Activated naive CD8-positive, alpha-beta T cell treated with anti-CD3 and anti-CD28 coated beads, Interleukin-2, amount 50 U/mL, for 24 hours (primary cell): ENCODE measurements at places on chromosomes 3 and 15.

DNA sequence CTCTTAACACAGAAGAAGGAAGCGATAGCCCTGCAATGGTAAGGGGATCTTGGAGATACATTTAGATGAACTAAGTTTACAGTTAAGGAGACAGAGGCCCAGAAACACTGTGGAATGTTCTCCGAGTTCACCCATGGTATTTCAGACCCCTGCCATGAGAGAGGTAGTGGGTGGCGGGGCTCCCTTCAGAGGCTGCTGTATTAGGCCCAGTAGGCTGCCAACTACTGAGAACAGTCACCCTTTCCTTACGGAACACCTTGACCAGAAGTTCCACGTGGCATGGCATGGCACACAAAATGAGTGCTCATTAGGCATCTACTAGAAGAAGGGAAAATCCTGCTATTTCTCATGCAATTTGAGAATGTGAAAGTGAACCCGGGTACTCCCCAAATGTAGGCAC is 195.4 kb downstream of the TNIK start:
- peaks cover 80% of the 10 kb centered on the region for H3K4me1 ChIP-seq
- DNase-seq = no peak
- H3K4me3 ChIP-seq = no peak overlapping the region
- H3K36me3 ChIP-seq = no peaks in the 10 kb centered on the region

DNA sequence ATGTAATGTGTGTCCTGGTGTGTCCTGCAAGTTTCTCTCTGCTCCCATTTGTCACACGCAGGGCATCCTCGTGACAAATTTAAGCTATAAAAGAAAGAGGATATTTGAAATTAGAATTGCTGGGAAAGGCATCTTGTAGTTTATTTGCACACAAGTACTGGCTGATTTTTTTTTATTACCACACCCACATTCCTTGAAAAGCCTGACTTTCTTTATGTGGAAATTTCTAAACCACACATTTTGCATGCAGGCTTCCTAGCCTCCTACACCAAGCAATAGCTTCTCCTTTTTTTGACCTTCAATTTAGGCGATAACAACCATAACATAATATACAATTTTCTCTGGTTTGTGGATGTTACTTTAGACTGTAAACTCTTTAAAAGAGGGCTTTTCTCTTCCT is 126.1 kb downstream of the SERPINI1 start:
- no peak overlapping the region for H3K27ac ChIP-seq
- peaks cover 8% of the 10 kb centered on the region for H3K4me1 ChIP-seq
- no peaks in the 10 kb centered on the region for H3K27me3 ChIP-seq
- no peak for DNase-seq

DNA sequence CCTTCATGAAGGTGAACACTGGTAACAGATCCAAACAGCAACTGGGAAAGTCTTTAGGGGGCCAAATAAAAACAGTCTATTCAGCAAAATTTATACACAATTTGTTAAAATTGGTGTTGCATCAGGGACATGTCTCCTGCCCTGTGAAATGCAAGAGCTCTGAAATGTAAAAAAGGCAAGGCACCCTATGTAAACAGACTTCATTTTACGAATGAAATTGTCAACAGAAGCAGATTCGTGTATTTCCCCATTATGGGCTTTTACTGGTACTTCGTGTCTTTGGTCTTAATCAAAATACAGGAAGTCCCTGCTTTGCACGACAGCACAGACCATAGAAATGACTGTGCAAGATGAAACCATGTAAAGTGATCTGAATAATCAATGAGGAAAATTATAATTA is 127.3 kb upstream of the THBS1 start:
- no peaks in the 10 kb centered on the region for H3K36me3 ChIP-seq
- H3K27me3 ChIP-seq = peaks cover 6% of the 10 kb centered on the region
- H3K4me1 ChIP-seq = peaks cover 10% of the 10 kb centered on the region
- no peak overlapping the region for H3K27ac ChIP-seq

DNA sequence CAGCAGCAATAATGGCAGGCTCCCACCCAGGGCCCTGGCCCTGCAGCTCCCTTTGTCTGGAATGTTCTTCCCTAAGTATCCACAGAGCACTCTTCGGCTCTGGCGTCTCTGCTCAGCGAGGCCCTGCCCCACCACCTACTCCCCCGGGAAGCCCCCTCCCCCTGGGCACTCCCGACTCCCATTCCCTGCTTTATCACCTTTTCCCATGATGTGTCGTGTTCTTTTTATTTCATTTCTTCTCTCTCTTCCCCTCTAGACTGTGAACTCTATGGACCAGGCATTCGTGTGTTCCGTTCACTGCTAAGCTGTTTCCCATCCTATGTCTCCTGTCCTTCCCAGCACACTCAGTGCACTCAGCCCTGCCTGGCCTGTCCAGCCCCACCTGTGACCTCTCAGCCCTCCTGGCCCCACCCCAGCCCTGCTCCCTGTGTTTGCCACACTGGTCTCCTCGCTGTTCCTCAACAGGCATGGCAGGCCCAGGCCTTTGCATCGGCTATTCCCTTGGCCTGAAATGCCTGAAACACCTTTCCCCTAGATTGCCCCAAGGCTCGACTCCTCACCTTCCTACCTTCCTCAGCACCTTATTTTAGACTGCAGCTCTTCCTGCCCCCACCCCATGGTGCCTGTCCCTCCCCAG is 107.4 kb downstream of the TPRA1 start:
- DNase-seq = no peak
- peaks cover 28% of the 10 kb centered on the region for H3K4me1 ChIP-seq
- no peak overlapping the region for H3K4me3 ChIP-seq
- no peak overlapping the region for H3K27ac ChIP-seq
